ENCODE measurements at places on chromosomes 7 and 10. TPM values are rescaled to one million over a fixed set of nuclear protein-coding genes. Genes with fewer than 3 reads are reported as not detected.

DNA sequence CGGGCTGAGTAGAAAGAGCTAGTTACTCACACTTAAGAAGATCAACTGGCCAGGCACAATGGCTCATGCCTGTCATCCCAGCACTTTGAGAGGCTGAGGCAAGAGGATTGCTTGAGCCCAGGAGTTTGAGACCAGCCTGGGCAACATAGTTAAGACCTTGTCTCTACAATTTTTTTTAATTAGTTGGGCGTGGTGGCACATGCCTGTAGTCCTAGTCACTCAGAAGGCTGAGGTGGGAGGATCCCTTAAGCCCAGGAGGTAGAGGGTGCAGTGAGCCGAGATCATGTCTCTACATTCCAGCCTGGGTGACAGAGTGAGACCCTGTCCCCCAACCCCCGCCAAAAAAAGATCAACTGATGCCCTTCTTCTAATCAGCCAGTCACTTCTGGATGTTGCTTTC is 74.6 kb upstream of the ATP6V0A4 start:
- DNase-seq, result no peak

DNA sequence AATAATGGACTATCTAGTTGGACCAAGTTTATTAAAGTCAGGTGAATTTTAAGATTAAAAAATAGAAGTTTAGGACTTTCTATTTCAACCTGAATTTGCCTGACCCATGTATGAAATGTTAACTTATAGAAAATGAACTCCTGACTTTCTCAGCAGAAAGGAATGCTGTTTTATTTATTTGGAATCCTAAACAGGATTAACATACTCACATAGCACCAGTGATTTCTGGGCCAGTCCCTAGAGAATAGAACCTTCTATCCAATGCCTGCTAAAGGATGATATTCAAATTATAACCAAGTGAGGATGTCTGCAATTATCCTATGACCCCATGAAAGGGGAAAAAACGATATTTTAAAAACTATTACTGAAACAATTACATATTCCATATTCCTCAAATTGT is 148.8 kb downstream of the CHRM2 start:
- DNase-seq, result no peak

DNA sequence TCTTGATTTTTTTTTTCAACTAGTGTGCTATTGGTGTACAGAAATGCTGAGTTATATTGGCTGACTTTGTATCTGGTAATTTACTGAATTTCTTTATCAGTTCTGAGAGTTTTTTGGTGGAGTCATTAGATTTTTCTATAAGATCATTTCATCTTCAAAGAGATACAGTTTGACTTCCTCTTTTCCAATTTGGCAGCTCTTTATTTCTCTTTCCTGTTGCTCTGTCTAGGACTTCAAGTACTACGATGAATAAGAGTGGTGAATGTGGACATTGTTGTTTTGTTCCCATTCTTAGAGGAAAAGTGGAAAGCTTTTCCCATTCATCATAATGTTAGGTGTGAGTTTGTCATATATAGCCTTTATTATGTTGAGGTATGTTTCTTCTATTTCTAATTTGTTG is 50.2 kb downstream of the LOXL4 start:
- no peak for DNase-seq

DNA sequence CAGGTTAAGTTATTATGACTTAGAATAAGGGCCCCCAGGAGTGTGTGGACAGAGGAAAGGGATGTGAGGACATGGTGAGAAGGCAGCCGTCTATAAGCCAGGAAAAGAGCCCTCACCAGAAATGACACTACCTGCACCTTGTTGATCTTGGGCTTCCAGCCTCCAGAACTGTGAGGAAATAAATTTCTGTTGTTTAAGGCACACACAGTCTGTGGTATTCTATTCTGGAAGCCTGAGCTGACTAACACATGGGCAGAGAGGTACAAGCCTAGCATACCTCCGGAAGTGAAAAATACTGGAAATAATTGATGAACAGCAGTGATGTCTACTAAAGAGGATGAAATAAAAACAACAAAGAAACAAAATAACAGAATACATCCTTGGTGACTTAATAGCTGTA is 46.1 kb upstream of the GRB10 start:
- no peak for DNase-seq

DNA sequence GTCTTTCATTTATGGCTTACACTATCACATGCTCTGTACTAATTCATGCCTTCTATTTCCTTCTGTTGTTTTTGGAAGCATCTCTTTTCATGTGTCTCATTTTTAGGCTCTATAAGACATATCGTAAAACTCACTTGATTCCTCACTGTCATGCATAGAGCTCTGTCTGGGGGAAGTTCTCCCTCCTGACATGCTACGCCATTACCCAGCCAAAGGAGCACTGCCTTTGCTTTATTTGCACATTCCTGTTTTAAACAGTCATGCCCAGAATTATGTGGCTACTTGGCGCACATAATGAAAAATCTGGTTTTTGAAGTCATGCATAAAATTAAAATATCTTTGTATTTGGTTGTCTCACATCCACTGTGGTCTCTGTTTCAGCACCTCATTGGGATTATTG is 17.6 kb upstream of the AKR1C3 start:
- no peak for DNase-seq

DNA sequence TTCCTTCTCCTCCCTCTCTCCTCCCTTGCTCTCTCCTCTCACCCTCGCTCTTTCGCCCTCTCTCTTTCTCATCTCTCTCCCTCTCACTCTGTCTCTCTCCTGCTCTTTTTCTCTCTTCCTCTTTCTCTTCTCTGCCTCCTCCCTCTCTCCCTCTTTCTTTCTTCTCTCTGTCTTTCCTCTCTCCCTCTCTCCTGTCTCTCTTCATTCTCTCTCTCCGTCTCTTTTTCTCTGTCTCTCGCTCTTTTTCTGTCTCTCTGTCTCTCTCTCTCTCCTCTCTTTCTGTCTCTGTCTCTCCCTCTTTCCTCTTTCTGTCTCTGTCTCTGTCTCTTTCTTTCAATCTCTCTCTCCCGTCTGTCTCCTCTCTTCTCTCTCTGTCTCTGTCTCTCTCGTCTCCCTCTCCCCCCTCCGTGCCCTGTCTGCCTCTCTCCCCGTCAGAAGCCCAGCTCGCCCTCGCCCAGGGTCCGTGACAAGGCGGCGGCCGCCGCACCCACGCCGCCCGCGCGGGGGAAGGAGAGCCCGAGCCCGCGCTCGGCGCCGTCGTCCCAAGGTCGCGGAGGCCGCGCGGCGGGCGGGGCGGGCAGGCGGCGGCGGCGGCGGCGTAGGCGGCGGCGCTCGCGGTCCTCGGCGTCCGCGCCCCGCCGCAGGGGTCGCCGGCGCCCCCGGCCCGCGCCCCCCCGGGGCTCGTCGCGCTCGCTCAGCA is 21.3 kb upstream of the HSPB1 start:
- DNase-seq, result no peak

DNA sequence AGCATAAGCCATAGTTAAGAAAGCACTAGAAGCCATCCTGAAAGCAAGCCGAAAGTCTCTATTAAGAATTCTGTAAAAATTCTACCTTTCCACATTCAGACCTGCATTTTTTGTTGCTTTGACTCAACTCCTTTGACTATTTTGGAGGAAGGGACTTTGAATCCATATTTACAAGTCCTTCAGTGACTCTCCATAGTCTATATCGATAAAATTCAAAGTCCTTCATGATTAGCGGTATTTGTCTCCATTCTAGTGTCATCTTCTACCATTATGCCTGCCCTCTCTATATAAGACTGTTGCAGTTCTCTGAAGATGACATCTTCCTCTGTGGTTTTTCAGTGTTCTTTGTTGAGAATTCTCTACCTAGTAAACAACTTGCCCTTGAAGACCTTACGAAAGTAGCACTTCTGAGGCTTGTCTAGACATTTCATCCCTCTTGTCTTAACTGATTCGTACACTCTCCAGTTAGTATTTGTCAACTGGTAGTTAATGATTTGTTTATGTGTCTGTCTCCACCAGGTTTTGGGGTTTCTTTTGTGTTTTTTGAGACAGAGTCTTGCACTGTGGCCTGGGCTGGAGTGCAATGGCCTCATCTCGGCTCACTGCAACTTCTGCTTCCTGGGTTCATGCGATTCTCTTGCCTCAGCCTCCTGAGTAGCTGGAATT is 1.7 kb downstream of the CCSER2 start:
- DNase-seq, result no peak

- DNase-seq, result no peak
These were observed 5.8 kb upstream of the RP9 start for GRCh38 chr7:33114976-33115375.

- no peak for DNase-seq
These were observed 128.0 kb upstream of the MBL2 start for GRCh38 chr10:52900593-52900992.

GRCh38 chr10:31808258-31809218 is 120.1 kb downstream of the ARHGAP12 start:
- peak; percentile 63 for DNase-seq

Gene PLXNA4
- total RNA-seq, result 9.0 TPM

DNA sequence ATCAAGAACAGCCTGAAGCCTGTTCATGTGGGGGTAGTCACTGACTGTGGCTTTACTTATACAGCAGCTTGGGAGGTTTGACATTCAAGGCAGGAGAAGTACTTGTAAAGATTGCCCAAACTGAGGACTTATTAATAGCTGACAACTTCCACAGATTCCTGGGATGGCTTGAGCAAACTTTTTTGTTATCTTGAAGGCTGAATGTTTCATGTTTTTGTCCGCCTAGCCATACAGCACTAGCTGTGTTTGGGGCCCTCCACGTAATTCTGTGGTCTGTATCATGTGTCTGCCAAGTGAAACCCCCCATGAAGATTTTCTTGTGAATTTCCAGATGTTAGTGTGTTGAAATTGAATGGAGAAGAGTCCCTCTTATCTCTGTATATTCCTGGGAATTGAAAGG is 38.6 kb downstream of the FAS start:
- no peak for DNase-seq

DNA sequence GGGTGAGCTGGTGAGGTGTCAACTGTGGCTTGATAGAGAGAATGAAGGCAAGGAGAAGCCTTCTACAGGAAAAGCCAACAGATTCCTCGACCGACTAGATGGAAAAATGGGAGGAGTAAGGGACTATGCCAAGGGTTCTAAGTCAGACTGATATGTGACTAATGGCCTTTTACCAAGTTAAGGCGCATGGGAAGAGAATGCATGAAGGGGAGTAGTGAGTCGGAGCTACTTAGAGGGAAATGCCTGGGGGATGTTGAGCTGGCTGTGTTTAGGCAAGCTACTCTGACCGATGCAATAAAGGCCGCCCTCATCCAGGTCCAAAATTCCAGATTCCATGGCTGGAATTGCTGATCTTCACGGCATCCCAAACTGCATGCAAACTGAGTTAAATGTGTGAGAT is 48.2 kb downstream of the APBB1IP start:
- no peak for DNase-seq

GRCh38 chr10:86098187-86098881 is 268.3 kb downstream of the GRID1 start:
- DNase-seq, result no peak

Gene TAX1BP1
- total RNA-seq, result 94.8 TPM

DNA sequence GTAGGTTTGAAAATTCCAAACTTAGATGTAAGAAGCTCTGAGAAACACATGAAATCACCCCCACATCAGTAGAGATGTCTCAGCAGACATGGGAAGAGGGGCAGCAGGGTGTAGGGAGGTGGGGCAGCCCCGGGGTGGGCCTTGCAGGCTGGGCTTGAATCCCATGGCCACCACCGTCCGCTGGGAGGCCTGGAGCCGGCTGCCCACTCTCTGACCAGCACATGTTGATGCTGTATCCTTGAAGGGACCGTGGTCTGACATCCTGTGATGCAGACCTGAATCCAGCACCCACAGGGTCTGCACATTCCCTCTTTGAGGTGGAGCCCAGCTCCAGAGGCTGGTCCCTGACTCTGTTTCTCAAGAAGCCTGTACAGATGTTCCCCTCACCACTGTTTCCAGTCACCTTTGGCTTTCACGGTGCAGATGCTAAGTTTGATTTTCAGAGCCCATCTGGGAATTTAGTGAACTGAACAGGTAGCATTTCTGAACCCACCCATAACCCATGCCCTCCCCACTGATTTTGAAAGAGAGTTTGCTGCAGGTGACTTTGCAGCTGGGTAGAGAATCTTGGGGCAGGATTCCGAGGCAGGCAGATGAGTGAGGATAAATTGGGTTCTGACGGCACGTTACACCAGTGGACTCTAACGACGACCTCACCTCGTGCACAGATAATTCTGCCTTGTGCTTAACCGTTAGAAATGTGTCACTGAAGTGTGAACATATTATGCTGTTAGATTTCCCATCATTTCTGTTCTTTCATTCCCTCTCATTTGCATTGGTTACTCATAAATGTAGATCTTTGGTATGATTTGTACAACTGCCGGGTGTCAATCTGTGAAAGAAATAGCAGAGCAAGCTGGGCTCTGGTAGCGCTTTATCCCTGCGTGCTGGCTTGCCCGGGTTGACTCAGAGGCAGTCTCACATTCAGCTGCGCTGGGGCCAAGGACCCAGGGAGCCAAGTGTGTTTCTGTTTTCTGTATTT is 45.7 kb downstream of the IKZF1 start:
- no peak for DNase-seq

GRCh38 chr7:125681508-125681907 is 751.9 kb upstream of the POT1 start:
- DNase-seq, result no peak

DNA sequence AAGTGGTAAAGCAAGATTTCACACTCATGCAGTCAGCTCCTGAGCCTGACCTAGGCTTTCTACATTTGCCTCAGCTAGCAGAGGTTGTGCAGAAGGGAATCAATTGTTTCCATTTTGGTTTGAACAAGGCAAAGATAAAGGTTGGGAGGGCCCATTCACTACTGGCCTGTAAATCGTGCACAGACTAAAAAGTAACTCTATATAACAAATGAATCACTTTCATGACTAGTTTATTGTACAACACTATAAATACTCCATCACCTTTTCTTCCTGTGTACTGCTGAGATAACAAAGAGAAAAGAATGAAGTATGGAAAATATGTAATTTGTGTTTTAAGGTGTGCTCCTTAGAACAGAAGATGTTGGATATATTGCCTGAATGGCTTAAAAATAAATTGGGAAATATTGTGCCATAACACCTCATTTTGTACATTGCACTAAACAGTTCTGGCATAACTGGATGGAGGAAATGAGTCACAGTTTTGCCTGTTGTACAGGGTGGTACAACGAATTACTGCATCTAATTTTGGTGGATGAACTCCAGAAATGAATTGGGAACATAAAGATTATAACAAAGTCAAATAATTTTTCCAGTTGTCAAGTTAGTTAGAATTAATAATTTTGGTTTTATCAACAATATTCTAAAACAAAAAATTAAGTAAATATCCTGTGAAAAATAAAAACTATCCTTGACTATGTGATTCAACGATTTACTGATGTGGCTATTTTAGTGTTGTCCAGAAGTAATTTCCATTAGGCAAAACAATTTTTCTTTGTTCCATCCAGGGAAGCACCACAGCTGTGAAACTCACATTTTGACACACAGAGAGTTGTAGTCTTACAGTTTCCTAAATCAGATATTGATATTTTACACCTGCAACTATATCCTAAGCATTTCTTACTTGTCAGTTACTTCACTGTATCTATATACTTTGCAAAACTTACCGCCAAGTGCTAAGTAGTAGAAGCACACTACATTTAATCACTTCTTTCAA is 18.0 kb downstream of the SEMA3C start:
- DNase-seq, result no peak

Gene PTF1A
- total RNA-seq, result not detected

Gene PPP1R3C
- total RNA-seq, result 10.9 TPM

DNA sequence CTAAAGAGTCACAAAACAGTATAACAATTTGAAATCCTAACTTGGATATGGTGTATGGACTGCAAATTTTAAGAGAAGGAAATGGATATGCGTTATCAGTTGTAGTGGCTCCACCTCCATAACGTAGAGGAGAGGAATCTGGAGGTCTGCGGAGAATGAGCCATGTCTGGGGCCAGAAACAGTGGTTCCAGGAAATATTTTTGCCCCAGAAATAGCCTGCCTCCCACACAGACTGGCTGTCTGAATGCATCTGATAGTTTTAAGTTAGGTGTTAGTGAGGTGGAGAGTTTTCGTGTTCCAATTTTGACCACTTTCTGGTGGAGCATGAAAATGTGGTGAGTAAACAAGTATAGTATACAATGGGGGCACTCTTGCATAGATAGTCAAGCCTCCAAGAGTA is 1.6 kb downstream of the PHTF2 start:
- DNase-seq, result no peak

Measured in sciatic nerve (tissue), 2 donors.